ENCODE measurements at places on chromosomes 13 and 19.

GRCh38 chr19:33174186-33174585 lies 19.9 kb upstream of the LRP3 start:
- no peak for DNase-seq

DNA sequence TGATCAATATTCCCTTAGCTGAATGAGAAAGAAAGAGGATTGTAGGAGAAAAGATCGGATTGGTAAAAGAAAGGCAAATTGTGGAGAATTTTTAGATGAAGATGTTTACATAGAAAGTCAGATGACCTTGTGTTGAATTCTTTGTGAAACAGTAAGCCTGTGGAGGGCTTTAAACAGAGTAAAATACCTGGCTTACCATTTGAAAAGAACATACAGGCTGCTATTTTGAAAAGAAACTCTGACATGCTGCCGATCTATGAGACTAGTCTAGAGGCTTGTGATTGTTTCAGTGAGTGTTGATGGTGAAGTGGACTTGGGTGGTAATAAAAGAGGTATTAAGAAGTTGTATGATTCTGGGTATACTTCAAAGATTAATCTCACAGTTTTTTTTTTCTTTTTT lies 938.9 kb upstream of the PRR20A start:
- DNase-seq = no peak

DNA sequence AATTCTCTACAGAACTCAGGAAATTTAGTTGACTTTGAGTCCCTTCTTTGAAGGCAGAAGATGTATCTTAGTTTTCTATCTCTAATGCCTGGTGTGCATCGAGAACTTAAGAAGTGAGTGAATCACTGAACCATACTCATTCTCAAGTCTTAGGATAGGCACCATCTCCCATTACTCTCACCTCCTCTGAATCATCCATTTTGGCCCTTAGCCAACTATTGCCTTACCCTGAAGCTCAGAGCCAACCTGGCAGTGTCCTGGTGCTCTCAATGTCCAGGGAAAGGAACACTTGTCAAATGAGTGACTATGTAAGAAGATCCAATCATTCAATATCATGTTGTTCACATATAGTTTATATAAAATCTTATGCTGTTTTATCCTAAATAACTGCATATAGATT lies 146.6 kb downstream of the RGCC start:
- no peak for DNase-seq

- DNase-seq = no peak
Measured at GRCh38 chr19:862581-863314, 3.3 kb downstream of the CFD start.

- DNase-seq = no peak
Measured at GRCh38 chr19:33947265-33947964, 150.7 kb downstream of the KCTD15 start.

GRCh38 chr13:34808649-34809048 lies 133.4 kb upstream of the NBEA start:
- DNase-seq = no peak

DNA sequence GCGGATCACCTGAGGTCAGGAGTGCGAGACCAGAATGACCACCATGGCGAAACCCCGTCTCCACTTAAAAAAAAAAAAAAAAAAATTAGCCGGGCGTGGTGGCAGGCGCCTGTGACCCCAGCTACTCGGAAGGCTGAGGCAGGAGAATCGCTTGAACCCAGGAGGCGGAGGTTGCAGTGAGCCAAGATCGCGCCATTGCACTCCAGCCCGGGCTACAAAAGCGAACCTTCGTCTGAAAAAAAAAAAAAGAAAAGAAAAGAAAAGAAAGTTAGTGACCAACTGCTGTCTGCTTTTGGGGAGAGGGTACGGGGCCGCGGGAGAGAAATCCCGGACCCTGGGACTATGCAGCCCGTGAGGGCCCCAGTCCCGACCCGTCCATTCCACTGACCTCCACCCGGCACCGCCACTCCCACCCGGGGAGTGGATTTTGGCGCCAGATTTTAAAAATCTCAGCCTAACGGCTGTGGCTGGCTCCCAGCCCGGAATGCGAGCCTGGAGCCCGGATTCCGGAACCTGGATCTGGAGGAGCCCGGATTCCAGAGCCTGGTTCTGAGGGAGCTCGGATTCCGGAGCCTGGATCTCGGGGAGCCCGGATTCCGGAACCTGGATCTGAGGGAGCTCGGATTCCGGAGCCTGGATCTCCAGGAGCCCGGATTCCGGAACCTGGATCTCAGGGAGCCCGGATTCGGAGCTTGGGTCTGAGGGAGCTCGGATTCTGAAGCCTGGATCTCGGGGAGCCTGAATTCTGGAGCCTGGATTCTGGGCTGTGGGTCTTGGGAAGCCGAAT lies 6.1 kb upstream of the LMNB2 start:
- DNase-seq = no peak

DNA sequence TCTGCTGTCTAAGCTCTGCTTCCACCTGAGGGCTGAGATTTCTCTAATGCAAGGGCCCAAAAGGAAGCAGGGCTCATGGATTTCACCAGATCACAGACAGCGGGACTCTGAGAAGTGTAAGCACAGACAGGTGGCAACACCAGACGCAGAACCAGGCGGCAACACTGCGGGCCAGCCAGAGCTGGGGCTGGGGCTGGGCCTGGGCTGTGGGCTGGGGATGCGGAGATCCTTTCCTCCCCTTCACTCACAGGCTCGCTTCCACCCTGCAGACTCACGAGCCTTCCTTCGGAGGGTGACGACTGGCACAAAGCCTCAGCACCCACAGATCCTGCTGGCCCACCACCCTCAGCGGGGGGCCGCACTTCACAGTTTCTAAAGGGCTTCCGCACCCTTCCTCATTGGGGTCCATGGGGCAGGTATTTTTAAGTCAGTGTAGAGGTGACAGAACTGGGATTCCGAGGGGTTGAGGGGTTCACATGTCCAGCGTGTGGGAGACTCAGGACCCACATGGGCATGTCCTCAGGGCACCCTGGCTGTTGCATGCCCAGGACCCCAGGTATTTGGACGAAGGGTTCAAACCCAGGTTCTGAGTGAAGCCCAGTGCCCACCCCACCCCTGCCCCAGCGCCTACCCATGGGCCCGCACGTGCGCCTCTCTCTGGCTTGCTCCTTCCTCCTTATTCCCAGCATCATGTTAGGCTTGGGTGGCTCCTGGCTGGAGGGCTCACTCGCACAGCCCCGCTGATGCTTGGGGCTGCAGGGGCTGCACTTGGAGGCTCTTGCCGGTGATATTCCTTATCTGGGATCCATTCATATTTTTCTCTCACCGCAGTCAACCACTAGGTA lies 137.3 kb upstream of the GPR12 start:
- DNase-seq = no peak

DNA sequence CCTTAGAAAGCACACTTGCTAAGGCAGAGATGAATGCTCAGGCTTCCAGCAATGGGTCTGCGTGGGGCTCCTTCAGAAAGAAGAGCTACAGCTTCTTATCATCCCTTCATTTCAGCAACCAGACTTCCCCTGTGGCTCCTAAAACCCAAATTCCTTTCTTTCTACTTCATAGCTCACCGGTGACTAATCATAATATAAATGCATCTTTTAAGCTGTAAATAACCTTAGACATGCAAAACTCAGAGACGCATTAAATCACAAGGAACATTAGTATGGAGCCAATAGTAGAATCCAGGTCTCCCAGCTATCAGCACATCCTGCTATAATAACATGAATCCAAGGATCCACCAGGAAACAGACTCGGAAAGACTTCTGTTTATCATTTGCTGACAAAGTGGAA lies 375.6 kb downstream of the COG6 start:
- no peak for DNase-seq

- no peak for DNase-seq
Measured at GRCh38 chr13:29980339-29980738, 129.9 kb upstream of the UBL3 start.

- DNase-seq = no peak
Measured at GRCh38 chr13:52934258-52934657, 85.8 kb upstream of the PCDH8 start.

DNA sequence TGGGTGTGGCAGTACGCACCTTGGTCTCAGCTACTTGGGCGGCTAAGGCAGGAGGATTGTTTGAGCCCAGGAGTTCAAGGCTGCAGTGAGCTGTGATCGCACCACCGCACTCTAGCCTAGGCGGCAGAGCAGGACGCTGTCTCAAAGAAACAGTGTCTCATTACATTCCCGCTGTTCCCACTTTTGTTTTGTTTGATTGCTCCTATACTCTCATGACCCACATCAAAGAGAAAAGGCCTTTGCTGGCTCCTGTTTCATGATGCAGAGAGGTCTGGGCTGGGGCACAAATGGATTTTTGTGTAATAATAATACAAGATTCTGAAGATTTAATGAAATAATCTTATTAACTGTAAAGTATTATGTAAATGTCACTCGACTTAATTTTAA lies 85.7 kb downstream of the LACC1 start:
- no peak for DNase-seq

GRCh38 chr19:32631381-32631780 lies 43.6 kb downstream of the ANKRD27 start:
- no peak for DNase-seq

GRCh38 chr13:79796136-79796535 lies 315.2 kb downstream of the NDFIP2 start:
- no peak for DNase-seq

DNA sequence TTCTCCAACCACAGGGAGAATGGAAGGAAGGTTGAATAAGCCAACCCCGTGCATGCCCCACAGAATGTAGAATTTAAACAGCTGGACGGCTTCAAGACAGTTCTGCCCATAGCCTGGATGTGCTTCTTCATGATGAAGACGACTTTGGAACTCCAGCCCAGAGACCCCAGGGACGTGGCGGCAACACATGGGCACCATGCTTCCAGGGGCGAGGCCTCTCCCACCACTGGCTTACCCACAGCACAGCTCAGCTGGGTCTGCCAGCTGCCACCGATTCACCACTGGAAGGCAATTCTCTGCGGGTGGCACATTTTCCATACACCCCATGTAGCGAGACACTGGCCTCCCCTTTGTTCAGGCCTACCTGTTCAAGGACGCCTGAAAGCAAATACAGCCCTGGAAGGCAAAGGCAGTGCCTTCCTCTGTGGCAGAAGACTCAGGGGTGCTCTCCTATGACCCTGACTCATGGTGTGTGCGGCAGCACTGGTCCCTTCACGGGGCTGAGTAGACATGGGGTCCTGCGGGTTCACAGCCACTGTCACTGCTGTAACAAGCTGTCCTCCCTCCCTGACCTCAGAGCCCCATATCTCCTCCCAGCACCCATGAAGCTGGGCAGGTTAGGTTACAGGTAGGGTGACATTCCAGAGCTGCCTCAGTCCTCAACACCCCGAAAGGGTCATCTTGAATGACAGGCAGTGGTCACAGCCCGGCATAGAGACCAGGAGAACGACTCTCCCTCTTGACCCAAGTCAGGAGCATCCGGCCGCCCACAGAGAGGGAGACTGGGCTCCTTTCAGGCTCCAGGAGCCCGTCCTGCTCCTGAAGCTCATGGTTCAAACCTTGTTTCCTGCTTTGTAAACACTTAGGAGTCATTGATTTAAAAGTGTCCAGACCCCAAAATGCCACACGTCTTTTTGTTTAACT lies 72.7 kb downstream of the SPACA7 start:
- no peak for DNase-seq

- DNase-seq = no peak
Measured at GRCh38 chr13:30565658-30566057, 52.1 kb upstream of the USPL1 start.

GRCh38 chr13:43687038-43687437 lies 99.7 kb downstream of the ENOX1 start:
- DNase-seq = no peak

DNA sequence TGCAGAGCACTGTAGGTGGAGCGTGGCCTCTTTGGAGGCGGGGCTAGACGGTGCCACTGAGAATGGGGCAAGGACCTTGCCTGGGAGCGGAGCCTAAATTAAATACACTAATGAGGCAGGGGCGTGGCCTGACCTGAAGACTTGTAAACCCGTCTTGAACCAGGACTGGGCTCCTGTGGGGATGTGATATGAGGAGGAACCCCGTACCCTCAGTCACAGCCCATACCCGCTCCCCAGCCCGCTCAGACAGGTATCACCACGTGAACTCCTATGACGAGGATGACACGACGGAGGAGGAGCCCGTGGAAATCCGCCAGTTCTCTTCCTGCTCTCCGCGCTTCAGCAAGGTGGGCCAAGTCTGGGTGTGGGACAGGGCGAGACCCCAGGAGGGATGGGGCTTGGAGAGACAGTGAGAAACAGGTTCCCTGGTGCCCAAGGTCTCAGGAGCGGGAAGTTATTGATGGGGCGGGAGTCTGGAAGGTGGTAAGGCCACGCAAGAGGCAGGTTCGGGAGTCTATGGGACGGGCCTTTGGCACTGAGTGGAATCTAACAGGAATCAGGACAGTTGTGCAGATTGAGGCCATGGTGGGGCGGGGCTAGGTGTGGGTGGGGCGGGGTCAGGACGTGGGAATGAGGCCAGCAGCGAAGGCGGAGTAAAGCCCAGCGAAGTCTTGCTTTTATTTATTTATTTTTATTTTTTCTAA lies 14.7 kb downstream of the DNASE2 start:
- no peak for DNase-seq

GRCh38 chr19:10885201-10886169 lies 14.1 kb downstream of the CARM1 start:
- DNase-seq = no peak

GRCh38 chr19:15330801-15331418 lies 1.4 kb downstream of the BRD4 start:
- DNase-seq = no peak

GRCh38 chr13:67296511-67296910 lies 66.4 kb upstream of the PCDH9 start:
- no peak for DNase-seq

- no peak for DNase-seq
Measured at GRCh38 chr13:95228130-95228529, 73.1 kb downstream of the ABCC4 start.

GRCh38 chr13:64672751-64673150 lies 2557.4 kb downstream of the PCDH9 start:
- no peak for DNase-seq

DNA sequence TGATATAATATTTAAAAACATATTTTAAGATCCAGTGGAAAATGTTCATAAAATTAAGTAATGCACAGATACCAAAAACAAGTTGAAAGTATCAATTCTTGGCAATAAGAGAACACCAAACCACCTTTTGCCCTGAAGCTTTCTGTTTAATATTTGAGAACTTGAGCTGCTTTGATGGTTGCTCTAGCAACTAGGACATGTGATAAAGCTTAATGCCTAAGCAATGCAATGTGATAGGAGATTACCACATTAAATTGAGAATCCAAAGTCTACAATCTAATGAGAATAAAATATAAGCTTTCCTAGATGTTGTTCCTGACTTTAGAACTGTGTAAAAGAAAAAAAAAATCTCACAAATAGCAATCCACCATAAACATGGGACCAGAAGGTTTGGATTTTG lies 1367.5 kb upstream of the PCDH9 start:
- no peak for DNase-seq

- no peak for DNase-seq
Measured at GRCh38 chr13:40485611-40486517, 180.6 kb downstream of the FOXO1 start.

DNA sequence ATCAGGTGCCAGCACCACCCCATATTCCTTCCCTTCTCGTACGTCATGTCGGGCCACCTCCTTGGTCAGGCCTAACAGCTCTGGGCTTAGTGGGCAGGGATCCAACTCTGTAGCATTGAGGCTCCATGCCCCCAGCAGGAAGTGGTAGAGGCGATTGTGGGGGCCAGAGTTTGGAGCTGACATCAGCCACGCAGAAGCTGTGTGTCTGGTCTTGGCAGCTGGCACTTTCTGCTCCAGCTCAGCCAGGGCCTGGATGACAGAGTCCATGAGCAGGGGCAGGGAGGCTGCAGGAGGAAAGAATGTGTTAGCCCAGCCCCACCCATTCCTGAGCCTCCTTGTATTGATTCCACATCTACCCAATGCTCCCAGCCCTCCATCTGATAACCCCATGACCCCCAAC lies 3.0 kb downstream of the PGLYRP2 start:
- DNase-seq = peak; percentile 20

Measured in GDM1 (cell line).